ENCODE measurements at places on chromosomes 1 and 21.

DNA sequence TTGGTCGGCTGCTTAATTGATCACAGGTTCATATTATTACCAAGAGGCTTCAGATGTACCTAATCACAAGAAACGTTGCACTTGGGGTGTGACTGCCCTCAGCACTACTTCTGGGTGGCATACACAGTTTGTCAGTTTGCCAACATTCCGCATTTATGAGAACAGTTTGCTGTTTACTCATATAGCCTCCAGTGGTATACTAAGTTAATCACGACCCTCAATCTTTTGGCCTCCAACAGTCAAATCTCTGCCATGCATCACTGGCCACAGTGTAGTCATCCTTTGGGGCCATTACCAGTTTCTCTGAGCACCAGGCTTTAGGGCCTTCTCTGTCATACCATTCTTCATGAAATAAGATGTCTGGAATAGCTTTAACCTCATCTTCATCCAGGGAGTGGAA is 62.8 kb upstream of the BCL9 start:
- DNase-seq: no peak

- DNase-seq: no peak
Measured at GRCh38 chr1:3847081-3847480, 9.9 kb downstream of the CEP104 start.

DNA sequence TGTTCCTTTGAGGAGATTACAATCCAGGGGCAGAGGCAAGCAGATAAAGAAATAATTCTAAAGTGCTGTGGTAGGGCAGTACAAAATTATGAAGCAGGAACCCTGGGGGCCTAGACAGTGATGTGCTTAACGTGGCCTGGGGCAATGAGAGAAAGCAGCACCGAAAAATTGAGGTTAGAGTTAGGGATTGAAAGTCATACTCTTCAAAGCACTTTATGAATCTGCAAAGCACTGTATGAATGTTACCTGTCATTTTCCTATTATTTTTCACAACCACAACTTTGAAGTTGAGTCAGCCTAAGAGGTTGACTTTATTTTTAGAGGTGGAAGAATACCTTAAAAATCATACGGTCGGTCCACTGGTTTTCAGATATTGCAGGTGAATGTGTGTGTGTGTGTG is 183.4 kb upstream of the NFIA start:
- DNase-seq: no peak

GRCh38 chr1:213050745-213051126 is 305 bp upstream of the RPS6KC1 start:
- no peak for DNase-seq

GRCh38 chr1:181412746-181413145 is 70.6 kb upstream of the CACNA1E start:
- no peak for DNase-seq

DNA sequence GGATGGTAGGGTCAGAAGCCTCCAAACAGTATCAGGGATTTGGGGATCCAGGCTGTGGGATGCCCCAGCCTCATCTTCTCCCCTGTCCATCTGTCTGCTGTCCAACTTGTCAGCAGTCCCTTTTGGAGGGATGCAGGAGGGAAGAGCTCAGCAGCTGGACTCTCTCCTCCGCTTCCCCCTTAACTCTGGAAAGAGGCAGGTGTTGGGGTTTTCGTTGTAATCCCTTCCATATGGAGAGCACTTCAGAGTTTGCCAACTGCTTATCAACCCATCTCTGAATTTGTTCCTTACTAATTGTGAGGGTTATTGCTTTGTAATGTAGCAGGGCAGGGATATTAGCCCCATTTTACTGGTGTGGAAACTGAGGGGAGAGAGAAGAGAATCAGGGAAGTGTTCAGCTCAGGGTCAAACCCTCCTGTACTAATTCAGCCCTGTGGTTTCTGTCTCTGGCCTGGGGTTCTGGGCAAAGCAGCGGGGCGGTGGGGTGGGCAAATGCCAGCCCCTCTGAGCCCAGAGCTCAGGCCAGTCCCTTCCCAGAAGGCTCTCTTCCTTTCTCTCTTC is 3.2 kb downstream of the CITED4 start:
- no peak for DNase-seq

DNA sequence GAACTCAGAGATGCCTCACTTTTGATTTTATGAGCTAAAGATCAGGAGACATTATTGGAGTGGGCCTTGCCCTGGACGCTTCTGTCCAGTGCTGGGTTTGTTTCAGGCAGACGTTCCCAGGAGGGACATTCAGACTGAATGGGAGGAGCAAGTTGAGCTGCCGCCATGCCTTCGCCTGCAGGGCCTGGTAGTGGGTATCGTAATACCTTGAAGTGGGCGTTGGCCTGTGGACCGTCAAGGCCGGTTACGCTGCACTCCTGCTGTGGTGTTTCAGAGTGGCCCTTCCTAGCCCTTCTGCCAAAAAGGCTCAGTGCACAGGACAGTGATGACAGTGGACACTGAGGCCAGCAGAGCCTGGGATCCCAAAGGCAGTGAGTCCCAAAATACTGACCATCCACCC is 1.6 kb downstream of the FAM3B start:
- no peak for DNase-seq

DNA sequence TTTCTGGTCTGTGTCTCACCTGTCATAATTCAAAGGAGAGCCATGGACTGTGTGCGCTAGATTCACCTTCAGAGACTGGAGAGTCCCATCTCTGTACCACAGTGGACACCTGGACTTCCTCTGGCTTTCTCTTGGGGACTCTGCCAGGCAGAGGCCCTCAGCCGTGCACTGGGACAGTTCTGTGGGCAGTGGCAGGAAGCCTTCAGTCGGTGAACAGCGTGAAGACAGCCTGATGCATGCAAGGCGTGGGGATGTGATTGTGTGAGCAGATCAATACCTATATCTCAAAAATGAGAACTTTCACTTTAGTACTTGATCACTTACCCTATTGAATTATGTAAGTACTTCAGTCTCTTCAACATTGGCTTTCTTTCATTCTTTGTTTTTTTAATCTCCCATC is 245.3 kb downstream of the DISC1 start:
- DNase-seq: no peak

GRCh38 chr1:234500269-234500668 is 21.3 kb upstream of the TARBP1 start:
- no peak for DNase-seq

- no peak for DNase-seq
Measured at GRCh38 chr1:41454406-41454805, 30.1 kb downstream of the EDN2 start.

All from AML-193 (cell line).